ENCODE measurements at places on chromosomes 3 and 15.

DNA sequence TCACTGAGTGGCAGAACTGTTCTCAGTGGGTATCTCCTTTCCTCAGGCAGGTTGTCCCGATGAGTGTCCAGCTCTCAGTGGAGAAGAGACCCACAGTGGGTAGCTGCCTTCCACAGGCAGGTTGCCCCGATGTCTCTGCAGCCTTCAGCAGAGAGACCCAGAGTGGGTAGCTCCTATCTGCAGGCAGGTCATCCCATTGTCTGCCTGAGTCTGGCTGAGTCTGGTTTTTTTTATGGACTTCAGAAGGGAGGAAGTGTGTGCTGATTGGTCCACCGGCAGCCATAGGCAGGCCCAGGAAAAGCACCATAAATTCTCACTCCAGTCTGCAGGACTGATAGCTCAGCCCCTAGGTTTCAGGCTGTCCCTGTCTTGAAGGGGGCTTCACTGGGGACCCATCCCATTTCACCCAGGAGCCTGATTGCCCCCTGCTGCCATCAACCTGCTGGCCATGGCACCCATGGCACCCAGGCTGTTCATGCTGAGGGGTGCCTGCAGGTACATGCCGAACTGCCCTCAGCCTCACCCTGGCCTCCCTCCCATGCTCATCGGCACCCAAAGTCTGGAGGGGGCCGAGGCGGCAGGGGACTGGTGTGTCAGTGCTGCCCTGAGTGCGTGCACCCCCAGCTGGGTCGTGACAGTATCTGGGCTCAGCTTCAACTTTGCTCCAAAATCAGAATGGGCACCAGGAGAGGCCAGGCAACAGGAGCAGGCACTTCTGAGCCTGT lies 3.6 kb upstream of the LIMD1 start:
- DNase-seq = no peak

DNA sequence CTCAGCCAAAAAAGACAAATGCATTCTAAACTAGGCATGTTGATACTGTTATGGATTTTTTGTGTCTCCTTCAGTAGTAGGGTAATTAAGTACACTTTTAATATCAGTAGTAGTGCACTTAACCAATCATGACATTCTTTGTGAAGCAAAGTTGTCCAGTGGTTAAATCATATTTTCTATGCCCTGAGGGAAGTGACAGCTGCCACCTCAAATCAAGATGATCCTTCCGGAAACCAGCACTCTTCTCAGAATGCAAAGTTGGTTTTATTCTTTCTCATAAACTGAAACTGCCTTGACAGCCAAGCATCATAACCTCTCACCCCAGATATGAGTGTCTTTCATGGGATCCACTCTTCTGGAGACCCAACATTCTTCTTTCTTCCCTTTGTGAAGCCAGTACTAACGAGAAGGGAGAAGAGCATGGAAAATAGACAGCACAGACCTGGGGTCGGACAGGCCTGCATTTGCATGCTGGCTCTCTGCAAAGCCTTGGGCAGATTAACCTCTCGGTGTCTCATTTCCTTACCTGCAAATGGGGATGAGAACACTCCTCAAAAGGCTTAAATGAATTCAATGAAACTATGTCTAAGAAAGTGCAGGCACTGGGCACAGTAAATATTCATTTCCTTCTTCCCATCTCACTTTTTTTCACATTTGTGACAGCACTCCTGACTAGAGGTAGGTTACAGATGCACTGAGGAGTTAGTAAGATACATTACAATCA lies 13.2 kb downstream of the AAGAB start:
- DNase-seq = no peak

DNA sequence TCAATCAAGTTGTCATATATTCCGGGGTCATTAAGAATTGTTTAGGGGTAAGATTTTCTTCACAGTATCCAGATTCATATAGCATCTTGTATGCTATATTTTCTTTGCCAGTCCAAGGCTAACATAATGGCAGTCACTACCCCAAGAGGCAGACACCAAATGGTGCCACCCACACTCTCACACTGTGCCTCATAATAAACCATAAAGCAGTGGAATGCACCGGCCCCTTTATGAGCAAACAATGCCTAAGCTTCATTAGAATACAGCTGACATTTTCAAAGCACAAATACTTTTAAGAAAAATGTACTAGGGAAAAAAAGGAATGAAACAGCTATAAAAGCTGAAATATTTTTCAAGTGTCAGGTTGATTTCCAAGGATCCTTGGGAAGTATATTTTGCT lies 121.6 kb downstream of the TFDP2 start:
- DNase-seq = no peak

DNA sequence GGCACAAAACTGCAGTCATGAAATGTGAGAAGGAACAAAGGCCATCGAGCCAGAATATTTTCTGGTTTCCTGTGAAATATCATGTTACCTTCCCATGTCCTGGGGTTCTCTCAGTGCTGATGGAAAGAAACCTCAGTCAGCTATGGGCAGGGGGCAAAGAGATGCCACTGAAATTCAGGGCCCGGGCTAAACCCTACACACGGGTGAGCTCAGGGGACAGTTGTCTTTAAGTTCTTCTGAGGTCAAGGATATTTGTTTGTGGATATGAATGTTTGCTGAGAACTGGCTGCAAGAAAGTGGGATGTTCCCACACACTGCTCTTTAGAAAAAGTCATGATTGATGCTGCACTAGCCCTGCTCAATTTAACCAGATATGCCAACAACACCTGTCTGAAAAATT lies 187.2 kb downstream of the MEX3B start:
- DNase-seq = no peak
